ENCODE measurements at places on chromosomes 11 and 22. TPM values are rescaled to one million over a fixed set of nuclear protein-coding genes. Genes with fewer than 3 reads are reported as not detected.

Gene MOB2
- 39.8 TPM for total RNA-seq

Gene OTOG
- not detected for total RNA-seq

Gene TTC12
- 2.7 TPM for total RNA-seq

Gene PGM2L1
- 2.8 TPM for total RNA-seq

Gene RDX
- total RNA-seq: 128 TPM

Gene CASP5
- 0.29 TPM for total RNA-seq

Gene CENPM
- not detected for total RNA-seq

Gene EWSR1
- total RNA-seq: 191 TPM

Gene UBASH3B
- 51.3 TPM for total RNA-seq

Gene PDE3B
- 71.5 TPM for total RNA-seq

Gene CRYBB2
- not detected for total RNA-seq

Gene SEPTIN5
- total RNA-seq: 7.0 TPM

Gene REXO2
- total RNA-seq: 85.9 TPM

Gene SSH3
- 19.9 TPM for total RNA-seq

Gene PANX3
- not detected for total RNA-seq

Gene OR5AL1
- total RNA-seq: not detected

Gene FAM111B
- 0.26 TPM for total RNA-seq

Gene CTSC
- total RNA-seq: 265 TPM

Gene DDI1
- total RNA-seq: not detected

Gene SEPTIN3
- 0.55 TPM for total RNA-seq

Gene CSRP3
- total RNA-seq: not detected

Gene COX8A
- 249 TPM for total RNA-seq

Gene MUS81
- total RNA-seq: 38.0 TPM

Gene RPS6KA4
- total RNA-seq: 26.1 TPM

Gene TMPRSS5
- 0.80 TPM for total RNA-seq

Gene FREY1
- total RNA-seq: 1.4 TPM

Gene ZC3H12C
- total RNA-seq: 14.9 TPM

Gene C11orf52
- total RNA-seq: 3.1 TPM

Gene DEUP1
- total RNA-seq: not detected

Gene FOSL1
- 58.3 TPM for total RNA-seq

Gene KRTAP5-10
- total RNA-seq: not detected

Gene RPL27A
- 653 TPM for total RNA-seq

Gene PRMT3
- total RNA-seq: 13.5 TPM

Gene OR52I1
- not detected for total RNA-seq

Gene OVOL1
- total RNA-seq: not detected

Gene TMEM151A
- total RNA-seq: 0.19 TPM

Gene MMP12
- 0.29 TPM for total RNA-seq

Gene B3GAT1
- 0.32 TPM for total RNA-seq

Gene SLC22A25
- not detected for total RNA-seq

Gene IL18
- total RNA-seq: 14.7 TPM

Gene SLC37A4
- 10.2 TPM for total RNA-seq

Gene GRIK4
- 0.10 TPM for total RNA-seq

Gene GPR83
- not detected for total RNA-seq

Gene RAB39A
- 4.0 TPM for total RNA-seq

Gene PACS1
- total RNA-seq: 64.9 TPM

Gene RAB38
- total RNA-seq: 3.5 TPM

Gene HTR3B
- not detected for total RNA-seq

Gene KRTAP5-8
- not detected for total RNA-seq

Gene GALNT18
- 12.6 TPM for total RNA-seq

Gene MMP11
- 5.7 TPM for total RNA-seq

Gene DCDC1
- total RNA-seq: not detected
